ENCODE measurements at places on chromosomes 3 and 15. TPM values are rescaled to one million over a fixed set of nuclear protein-coding genes. Genes with fewer than 3 reads are reported as not detected.

DNA sequence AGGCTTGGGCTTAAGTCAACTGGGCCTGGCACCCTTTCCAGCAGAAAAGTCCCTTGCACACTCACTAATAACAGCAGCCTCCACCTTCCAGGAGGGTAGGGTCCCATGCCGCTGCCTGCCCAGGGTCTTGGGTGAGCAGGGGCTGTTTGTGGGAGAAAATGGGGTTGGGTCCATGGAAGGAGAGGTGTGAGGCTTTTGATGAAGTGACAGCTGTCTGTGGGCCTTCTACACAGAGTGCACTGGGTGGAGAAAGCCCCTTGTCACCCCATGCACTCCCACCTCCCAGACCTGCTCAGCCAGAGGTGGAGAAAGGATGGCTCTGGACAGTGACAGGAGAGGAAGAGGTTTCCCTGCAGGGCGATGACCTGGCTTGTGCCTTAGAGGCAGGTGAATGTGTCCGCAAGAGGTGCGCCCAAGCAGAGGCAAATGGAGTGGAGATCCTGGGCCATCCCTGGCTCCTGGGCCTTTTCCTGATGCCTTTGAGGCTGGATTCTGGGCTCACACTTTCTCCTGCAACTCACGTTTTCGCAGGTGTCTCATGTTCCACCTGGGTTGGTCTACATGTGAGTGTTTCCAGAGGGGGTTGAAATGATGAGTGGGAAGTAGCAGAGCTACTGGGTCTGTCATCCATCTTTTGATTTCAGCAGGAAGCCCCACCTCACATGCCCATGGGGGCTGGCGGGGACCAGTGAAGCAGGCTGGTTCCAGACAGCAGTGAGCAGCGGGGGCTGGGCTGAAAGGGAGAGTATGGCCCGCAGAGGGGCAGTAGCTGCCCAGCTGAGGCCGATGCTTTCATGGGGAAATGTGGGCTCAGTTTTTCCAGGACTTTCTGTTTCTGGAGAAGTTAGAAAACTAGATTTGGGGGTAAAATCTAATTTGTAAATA, 85.2 kb upstream of the PRR23E start:
- no peak overlapping the region for H3K27ac ChIP-seq
- no peaks in the 10 kb centered on the region for H3K4me1 ChIP-seq
- no peak for DNase-seq
- H3K27me3 ChIP-seq, result peaks cover 14% of the 10 kb centered on the region
- H3K4me3 ChIP-seq, result no peak overlapping the region

- H3K27ac ChIP-seq, result no peak overlapping the region
- H3K27me3 ChIP-seq, result no peaks in the 10 kb centered on the region
- DNase-seq, result peak; percentile 66
- peaks cover 13% of the 10 kb centered on the region for H3K36me3 ChIP-seq
- peak overlapping the region; percentile 15 for H3K4me3 ChIP-seq
Observed at GRCh38 chr15:71780115-71780976, 30.0 kb upstream of the NR2E3 start.

- peaks cover 3% of the 10 kb centered on the region for H3K36me3 ChIP-seq
- peaks cover 3% of the 10 kb centered on the region for H3K4me1 ChIP-seq
- no peaks in the 10 kb centered on the region for H3K27me3 ChIP-seq
Observed at GRCh38 chr3:196431181-196432136, 768 bp downstream of the UBXN7 start.

GRCh38 chr3:112775011-112775742, 71.5 kb downstream of the CD200R1L start:
- peaks cover 44% of the 10 kb centered on the region for H3K4me1 ChIP-seq
- no peaks in the 10 kb centered on the region for H3K36me3 ChIP-seq
- H3K27me3 ChIP-seq, result no peaks in the 10 kb centered on the region
- H3K4me3 ChIP-seq, result no peak overlapping the region
- DNase-seq, result peak; percentile 74
- H3K27ac ChIP-seq, result peak overlapping the region; percentile 88

NPAP1 gene
- not detected for total RNA-seq

CCR8 gene
- not detected for total RNA-seq

CCDC54 gene
- not detected for total RNA-seq

NDN gene
- 40.1 TPM for total RNA-seq
